ENCODE measurements at places on chromosomes 6 and 20.

- DNase-seq: peak; percentile 32
Observed at GRCh38 chr20:15867899-15868298, 705.3 kb downstream of the KIF16B start.

- DNase-seq: no peak
Observed at GRCh38 chr20:46343348-46343974, 35.2 kb upstream of the CDH22 start.

- DNase-seq: no peak
Observed at GRCh38 chr6:151962246-151962846, 154.9 kb downstream of the ESR1 start.

DNA sequence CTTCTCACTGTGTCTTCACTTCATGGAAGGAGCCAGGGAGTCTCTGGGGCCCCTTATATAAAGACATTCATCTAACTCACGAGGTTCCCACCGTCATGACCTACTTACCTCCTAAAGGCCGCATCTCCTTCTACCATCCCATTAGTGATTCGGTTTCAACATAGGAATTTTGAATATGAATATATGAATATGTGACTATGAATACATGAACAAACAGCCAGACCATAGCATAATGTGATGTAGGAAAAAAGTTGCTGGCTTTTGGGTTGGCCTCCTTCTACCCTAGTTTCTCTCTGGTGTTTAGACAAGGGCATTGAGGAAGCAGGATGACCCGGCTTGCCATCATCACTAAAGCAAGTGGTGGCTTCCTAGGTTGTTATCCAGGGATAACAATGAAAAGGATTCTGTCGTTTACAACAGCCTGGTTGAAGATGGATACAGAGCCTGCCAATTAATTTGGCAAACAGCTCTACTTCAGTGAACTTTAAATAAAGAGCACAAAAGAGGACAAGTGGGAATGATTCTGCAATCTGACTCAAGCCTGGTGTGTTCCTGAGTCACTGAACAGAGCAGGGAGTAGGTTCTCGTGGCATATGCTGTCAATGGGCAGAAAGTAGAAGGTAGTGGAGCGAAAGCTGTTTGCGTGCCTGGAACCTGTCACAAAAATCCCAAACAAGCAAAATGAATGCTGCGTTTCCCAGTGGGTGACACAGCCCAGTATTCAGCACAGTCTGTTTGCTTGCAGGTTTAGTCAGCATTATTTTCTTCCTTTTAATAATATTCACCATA is 44.0 kb upstream of the DOK5 start:
- DNase-seq: no peak

DNA sequence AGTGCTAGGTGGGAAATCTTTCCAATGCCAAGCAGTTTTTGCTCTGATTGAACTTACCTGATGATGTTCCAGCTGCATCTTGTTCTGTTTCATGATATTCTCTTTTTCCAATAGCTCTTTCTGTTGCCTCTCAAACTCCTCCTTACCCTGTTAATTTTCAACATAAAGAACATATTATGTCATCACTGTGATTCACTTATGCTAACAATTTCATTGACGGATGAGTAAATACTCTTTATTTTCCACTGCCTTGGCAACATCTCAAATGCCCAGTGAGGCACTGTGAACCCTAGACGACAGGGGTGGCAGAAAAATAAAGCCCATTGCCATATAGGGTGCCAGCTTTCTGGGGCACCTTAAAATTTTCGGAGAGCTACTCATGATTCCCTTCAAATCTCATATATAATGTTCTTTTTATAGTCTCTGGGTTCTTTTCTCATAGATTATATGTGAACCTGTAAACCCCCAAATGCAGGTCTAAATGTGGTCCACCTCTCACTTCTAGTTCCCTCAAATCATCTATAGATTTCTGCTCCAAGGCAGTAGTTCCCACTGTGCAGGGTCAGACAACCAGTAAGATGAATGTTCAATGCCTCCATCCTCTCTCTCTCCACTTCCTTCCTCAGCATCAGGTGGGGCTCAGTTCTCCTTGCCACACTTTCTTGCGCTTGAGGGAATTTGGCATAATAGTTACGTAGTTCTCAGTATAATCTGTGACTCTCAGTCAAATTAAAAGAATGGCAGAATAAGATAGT is 44.1 kb downstream of the NEDD9 start:
- DNase-seq: no peak

DNA sequence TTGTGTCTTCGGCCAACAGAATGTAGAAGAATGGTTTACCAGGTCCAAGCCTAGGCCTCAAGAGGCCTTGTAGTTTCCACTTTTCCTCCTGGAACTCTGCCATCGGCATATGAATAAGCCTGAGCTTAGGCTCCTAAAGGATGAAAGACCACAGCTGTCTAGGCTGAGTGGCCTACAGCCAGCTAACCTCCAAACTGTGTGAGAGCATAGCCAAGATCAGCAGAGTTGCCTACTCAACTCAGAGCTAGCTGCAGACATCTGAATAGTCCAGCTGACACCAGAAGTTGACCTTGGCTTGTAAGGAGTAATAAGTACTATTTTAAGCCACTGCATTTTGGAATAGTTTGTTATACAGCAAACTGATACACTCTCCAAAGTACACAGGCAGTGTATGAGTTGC is 52.6 kb upstream of the SMIM29 start:
- DNase-seq: no peak

- no peak for DNase-seq
Observed at GRCh38 chr20:59428441-59429205, 128.2 kb downstream of the EDN3 start.

DNA sequence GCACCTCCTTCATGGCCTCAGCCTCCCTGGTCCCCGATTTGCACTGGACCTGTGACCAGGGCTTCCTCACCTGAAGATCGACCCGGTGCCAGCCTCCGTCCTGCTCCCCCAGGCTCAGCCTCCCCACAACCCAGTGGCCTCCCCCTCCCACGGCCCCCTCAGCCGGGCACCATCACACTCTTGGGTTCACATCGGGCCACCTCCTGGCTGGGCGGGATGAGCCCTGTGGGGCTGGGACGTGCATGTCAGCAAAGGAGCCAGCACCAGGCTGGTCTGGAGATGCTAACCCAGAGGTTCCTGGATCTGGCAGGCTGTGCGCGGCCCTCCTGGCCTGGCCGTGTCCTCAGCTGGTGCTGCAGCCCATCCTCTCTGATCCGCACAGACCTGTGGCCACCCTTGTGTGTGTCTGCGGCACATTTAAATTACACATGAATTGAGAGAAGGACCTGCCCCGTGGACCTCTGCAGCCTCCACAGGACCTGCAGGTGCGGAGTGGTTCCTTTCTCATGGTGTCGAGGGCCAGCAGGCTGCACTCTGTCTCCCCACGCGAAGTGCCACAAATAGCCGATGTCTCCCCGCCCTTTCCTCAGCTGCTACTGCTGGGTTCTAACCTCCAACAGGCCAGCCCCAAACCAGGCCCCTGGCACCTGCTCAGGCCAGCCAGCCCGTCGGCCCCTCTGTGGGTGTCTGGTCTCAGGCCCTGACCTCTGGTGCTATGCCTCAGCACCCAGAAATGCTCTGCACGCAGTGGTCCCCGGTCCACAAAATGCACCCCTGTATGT is 237.5 kb downstream of the ERMARD start:
- DNase-seq: no peak

All from OCI-LY7 (cell line).